ENCODE measurements at places on chromosomes 5 and 9. TPM values are rescaled to one million over a fixed set of nuclear protein-coding genes. Genes with fewer than 3 reads are reported as not detected.

Gene SH3RF2
- not detected for polyA plus RNA-seq

Gene TAF11L10
- polyA plus RNA-seq = not detected

Gene ANKRD31
- polyA plus RNA-seq = not detected

Gene C5
- 0.49 TPM for polyA plus RNA-seq

DNA sequence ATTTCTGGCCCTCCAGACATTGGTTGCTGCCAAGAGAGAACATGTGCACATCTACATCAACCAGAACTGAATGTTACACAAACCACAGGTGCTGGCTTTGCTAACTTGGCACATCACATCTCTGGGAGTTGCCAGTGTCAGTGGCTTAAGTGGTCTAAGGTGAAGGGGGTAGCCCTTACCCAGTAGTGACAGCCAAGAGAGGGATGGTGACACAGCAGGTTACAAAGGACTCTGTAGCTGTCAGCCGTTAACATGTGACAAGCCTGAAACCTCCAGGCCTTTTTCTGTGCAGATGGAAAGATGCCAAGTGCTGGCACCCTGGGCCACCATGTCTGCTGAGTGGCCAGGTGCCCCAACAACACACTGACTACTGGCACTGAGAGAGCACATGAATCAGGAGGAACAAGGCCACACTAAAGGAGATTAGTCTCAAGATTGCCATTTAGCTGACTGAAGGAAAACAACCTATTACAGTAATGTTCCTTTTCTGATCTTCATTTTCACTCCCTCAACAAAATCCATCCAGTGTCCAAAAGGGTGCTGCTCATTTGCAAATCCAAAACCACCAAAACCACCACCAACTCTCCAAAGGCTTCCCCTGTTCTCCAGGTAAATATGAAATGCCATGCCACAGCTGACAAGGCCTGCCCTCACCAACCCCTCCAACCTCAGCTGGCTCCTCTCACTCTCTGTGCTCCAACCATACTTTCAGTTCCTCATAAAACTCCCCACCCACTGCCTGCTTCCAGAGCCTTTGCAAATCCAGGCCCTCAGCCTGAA is 20.2 kb downstream of the SIL1 start:
- H3K27me3 ChIP-seq = no peaks in the 10 kb centered on the region
- DNase-seq = peak; percentile 57
- peak overlapping the region; percentile 8 for H3K4me3 ChIP-seq
- H3K27ac ChIP-seq = peak overlapping the region; percentile 73
- H3K36me3 ChIP-seq = no peaks in the 10 kb centered on the region

Gene DMRT3
- not detected for polyA plus RNA-seq

Gene NIPBL
- polyA plus RNA-seq = 11.6 TPM

Gene NR6A1
- polyA plus RNA-seq = not detected

Gene SLC46A2
- polyA plus RNA-seq = 0.96 TPM

GRCh38 chr9:131943351-131943841 is 136.3 kb downstream of the MED27 start:
- H3K27me3 ChIP-seq = peaks cover 2% of the 10 kb centered on the region
- no peak for DNase-seq
- no peak overlapping the region for H3K4me3 ChIP-seq
- peaks cover under 1% of the 10 kb centered on the region for H3K4me1 ChIP-seq
- no peak overlapping the region for H3K27ac ChIP-seq
- peaks cover 6% of the 10 kb centered on the region for H3K36me3 ChIP-seq

DNA sequence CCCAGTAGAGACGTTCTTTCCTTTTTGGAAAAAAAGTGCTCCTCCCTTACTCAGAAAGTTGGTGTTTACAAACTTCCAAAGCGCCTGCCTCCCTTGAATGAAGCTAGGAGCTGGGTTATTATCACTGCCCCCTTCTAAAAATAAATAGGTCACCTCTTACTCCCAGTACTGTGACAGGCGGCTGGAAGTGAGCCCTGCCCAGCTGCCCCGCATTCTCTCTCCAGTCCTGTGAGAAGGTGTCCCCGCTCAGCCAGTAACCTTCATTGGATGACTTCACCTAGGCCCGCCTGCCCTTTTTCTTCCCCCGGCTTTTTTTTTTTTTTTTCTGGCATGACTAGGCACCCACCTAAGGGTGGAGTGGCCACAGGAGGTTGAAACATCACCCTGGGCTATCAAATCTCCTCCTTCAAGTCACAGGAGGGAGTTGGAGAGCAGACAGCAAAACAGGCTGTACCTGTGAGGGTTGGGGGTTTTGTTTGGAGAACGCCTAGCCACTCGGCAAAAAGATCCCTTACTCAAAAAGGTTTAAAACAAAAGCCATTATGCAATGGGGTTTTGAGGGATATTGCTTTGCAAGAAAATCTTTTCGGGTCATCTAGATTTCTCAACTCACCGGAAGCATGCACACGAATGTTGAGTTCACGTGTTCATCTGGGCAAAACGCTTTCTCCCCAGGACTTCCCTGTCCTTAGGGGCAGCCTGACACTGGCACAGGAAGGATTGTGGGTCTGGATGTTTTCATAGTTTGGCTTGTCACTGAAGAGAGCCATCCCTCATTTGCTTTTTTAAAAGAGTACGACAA is 43.3 kb upstream of the ZNF622 start:
- H3K27me3 ChIP-seq = no peaks in the 10 kb centered on the region
- H3K27ac ChIP-seq = no peak overlapping the region
- no peaks in the 10 kb centered on the region for H3K36me3 ChIP-seq
- DNase-seq = no peak

Gene FGF18
- polyA plus RNA-seq = not detected

DNA sequence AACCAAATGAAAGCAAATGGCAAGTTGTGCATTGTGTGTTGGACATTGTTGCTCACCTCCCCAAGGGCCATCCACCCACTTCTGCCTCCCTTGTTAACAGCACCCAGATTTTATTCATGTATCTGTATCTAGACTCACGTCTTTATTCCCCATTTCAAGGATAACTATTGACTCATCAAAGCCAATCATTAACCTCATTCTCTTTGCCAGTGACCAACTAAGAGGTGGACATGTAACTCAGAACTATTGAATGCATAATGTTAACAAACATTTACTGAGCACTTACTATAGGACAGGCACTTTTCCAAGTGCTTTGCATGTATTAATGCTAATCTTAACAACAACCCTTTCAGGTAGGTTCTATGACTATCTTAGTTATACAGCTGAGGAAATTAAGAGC is 45.2 kb upstream of the SMARCA2 start:
- H3K27ac ChIP-seq = no peak overlapping the region
- no peaks in the 10 kb centered on the region for H3K4me1 ChIP-seq
